ENCODE measurements at places on chromosomes 13 and 19.

GRCh38 chr19:9819596-9819909 is 674 bp upstream of the FBXL12 start:
- no peak for DNase-seq

DNA sequence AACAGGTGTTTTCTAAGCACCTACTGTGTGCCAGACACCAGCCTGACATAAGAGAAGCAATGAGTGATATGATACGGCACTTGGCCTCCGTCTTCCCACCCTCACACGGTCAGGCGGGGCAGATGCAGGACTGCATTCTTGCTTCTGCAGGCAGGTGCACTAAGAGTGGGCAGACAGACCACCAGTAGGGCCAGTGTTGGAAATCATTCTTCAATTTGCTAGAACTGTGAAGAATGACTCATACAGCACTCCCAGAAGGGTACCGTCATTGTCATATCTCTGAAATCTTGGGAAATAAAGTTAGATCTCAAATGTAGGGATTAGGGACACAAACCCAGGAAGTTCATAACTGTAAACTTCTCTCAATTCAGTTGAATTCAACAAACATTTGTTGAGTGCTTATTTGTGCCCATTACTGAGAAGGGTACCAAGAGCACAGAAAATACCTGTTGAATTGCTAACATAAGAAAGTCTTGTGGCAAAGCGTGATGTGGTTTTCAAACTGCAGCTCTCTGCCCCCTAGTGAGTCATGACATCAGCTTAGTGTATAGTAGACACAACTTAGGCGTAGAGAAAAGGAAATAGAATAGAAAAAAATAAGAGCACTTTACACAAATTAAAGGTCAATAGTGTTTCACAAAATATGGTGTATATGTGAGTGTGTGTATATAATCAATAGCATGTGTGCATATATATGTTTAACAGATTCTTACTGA is 76.1 kb downstream of the TEX26 start:
- DNase-seq: no peak

- DNase-seq: no peak
Observed at GRCh38 chr19:1400281-1401137, 833 bp downstream of the GAMT start.

GRCh38 chr13:36680913-36681312 is 7.1 kb downstream of the SERTM1 start:
- no peak for DNase-seq

GRCh38 chr19:41904118-41904870 is 21.3 kb downstream of the ARHGEF1 start:
- no peak for DNase-seq

- no peak for DNase-seq
Observed at GRCh38 chr19:55435020-55435419, 8.1 kb downstream of the SHISA7 start.

- no peak for DNase-seq
Observed at GRCh38 chr19:17081672-17082630, 6.4 kb downstream of the MYO9B start.

All from pulmonary artery endothelial cell (primary cell).